ENCODE measurements at places on chromosomes 1 and 21. TPM values are rescaled to one million over a fixed set of nuclear protein-coding genes. Genes with fewer than 3 reads are reported as not detected.

DNA sequence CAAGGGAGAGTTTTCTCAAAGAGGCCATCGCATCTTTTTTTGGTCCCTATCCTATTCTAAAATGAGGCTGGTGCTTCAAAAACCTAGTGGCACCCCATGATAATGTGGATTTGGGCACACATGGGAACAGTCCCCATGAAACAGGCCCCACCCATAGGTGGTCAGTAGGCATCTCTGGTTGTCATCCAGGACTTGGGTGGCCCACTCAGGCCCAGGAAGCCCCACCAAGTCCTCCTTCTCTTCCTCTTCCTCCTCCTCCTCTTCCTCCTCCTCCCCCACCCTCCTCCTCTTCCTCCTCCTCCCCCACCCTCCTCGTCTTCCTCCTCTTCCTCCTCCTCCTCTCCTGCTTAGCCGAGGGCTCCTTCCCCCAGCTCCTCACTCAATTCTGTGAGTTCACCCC lies 554 bp downstream of the CACNA1S start:
- no peak for DNase-seq
- H3K36me3 ChIP-seq, result no peaks in the 10 kb centered on the region
- peaks cover 5% of the 10 kb centered on the region for H3K27me3 ChIP-seq
- H3K4me1 ChIP-seq, result peaks cover 9% of the 10 kb centered on the region
- H3K27ac ChIP-seq, result no peak overlapping the region

The EPHX1 gene
- total RNA-seq, result 93.8 TPM

The MCOLN3 gene
- total RNA-seq, result not detected

The UBAP2L gene
- total RNA-seq, result 51.0 TPM

- peaks cover 8% of the 10 kb centered on the region for H3K4me1 ChIP-seq
- no peaks in the 10 kb centered on the region for H3K27me3 ChIP-seq
- no peak overlapping the region for H3K27ac ChIP-seq
- DNase-seq, result no peak
Measured at GRCh38 chr1:86826856-86827255, 87.1 kb downstream of the SELENOF start.

DNA sequence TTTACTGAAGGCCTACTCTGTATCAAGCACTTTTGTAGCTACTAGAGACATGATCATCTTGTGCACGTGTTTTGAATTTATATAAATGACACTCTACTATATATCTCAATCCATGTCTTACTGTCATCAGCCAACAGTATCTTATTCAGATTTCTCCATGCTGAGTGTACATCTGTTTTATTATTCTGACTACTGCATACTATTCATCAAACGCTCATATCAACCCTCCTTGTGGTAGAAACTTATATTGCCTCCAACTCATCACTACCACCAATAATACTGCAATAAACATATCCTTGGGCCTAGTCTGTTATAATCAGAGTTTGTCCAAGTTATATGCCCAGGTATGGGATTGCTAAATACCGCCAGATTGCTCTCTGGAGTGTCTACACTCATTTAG lies 81.6 kb upstream of the IRF2BP2 start:
- no peak overlapping the region for H3K27ac ChIP-seq
- DNase-seq, result no peak
- H3K4me3 ChIP-seq, result no peak overlapping the region
- no peaks in the 10 kb centered on the region for H3K36me3 ChIP-seq

GRCh38 chr1:180923021-180923841 lies 10.5 kb downstream of the KIAA1614 start:
- H3K27ac ChIP-seq, result no peak overlapping the region
- no peaks in the 10 kb centered on the region for H3K27me3 ChIP-seq
- peaks cover 1% of the 10 kb centered on the region for H3K4me1 ChIP-seq
- peak; percentile 61 for DNase-seq
- no peaks in the 10 kb centered on the region for H3K36me3 ChIP-seq
- no peak overlapping the region for H3K4me3 ChIP-seq

The IQCC gene
- total RNA-seq, result 0.42 TPM

The LYST gene
- total RNA-seq, result 45.9 TPM

- peaks cover 15% of the 10 kb centered on the region for H3K4me1 ChIP-seq
- DNase-seq, result no peak
- no peak overlapping the region for H3K27ac ChIP-seq
Measured at GRCh38 chr21:36913247-36914169, 53.0 kb downstream of the HLCS start.

DNA sequence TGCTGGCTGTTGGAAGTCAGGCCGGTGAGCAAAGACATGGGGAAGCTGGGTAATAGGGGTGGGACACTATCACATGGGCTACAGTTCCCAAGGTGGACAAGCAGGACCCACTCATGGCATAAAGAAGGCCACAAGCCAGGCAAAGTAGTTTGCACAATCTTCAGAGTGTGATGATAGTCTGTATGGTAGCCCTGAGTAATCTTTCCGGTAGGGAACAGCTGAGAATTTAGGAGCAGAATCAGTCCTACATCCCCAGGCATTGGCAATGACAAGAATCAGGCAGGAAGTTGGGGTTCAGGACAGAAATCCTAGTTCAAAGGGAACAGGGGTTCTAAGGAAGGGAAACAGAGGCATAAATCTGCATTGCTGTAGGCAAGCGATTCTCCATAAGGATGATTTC lies 23.9 kb upstream of the SPATA6 start:
- no peak for DNase-seq
- H3K36me3 ChIP-seq, result no peaks in the 10 kb centered on the region
- H3K4me1 ChIP-seq, result peaks cover 5% of the 10 kb centered on the region
- H3K4me3 ChIP-seq, result no peak overlapping the region
- H3K27ac ChIP-seq, result no peak overlapping the region

The TMED5 gene
- 121 TPM for total RNA-seq

- no peaks in the 10 kb centered on the region for H3K4me1 ChIP-seq
- H3K27ac ChIP-seq, result no peak overlapping the region
- DNase-seq, result no peak
- no peaks in the 10 kb centered on the region for H3K27me3 ChIP-seq
Measured at GRCh38 chr1:196180847-196181593, 427.2 kb downstream of the KCNT2 start.

The BCAR3 gene
- total RNA-seq, result 8.0 TPM

The CELSR2 gene
- 1.5 TPM for total RNA-seq

- H3K4me1 ChIP-seq, result peaks cover 17% of the 10 kb centered on the region
- peak overlapping the region; percentile 68 for H3K4me3 ChIP-seq
- H3K36me3 ChIP-seq, result peaks cover 9% of the 10 kb centered on the region
- peak overlapping the region; percentile 55 for H3K27ac ChIP-seq
- no peaks in the 10 kb centered on the region for H3K27me3 ChIP-seq
Measured at GRCh38 chr1:228488125-228488817, 1.1 kb downstream of the RNF187 start.

GRCh38 chr1:176119549-176119948 lies 87.5 kb downstream of the COP1 start:
- H3K4me3 ChIP-seq, result no peak overlapping the region
- no peaks in the 10 kb centered on the region for H3K27me3 ChIP-seq
- no peaks in the 10 kb centered on the region for H3K36me3 ChIP-seq
- H3K27ac ChIP-seq, result no peak overlapping the region
- no peak for DNase-seq
